ENCODE measurements at places on chromosomes 6 and 20. TPM values are rescaled to one million over a fixed set of nuclear protein-coding genes. Genes with fewer than 3 reads are reported as not detected.

DNA sequence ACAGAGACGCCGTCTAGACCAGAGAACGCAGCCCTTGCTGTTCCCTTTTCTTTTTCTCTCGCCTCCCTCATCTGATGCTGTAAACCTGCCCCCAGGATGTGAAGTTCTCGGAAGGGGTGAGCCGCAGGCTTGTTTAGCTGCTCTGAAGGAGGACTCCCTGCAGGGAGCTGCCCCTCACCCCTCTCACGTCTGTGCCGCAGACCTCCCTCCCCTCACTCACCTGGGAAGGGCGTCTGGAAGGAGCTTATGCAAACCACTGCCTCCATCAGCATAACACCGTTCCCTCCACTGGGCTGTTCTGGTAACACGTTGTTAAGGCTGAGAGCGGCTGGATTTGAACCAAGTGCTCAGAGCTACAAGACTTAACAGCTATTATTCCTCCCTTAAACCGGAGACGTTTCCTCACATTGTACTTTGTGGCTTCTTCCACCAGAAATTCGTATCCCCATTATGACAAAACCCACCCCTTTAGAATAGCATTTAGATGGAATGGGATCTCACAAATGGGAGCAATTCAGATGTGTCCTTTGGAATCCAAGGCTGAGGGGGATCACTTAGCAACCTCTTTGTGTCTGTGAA lies 99.8 kb downstream of the SMOC2 start:
- H3K27ac ChIP-seq = no peak overlapping the region
- no peaks in the 10 kb centered on the region for H3K36me3 ChIP-seq
- no peak for DNase-seq

DNA sequence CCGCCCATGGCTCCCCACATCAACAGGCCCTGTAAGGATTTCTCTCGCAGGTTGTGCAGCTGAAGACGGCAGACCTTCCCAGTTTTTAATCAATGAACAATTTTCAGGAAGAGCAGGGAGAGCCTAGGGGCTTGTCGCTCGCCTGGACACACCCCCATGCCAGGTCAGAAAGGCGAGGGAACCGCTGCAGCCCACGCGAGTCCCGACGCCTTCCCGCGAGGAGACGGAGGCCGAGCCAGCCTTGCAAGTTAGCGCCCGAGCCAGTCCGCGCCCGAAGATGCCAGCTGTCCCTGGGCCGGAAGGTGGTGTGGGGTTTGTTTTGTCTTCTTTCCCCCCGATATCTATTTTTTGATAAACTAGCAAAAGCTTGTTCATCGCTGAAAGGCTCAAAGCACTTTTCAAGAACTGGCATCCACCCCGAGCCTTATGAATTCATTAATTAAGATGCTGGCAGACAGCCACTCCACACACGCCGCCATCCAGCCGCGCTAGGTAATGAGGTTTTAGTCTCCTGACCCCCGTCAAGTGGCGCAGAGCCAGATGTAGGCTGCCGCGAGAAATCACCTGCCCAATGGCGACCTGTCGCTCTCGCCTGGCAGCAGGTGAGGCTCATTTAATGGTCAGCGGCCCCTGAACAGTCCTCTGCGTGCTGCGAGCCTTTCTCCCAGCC lies 6.6 kb downstream of the CCDC167 start:
- no peaks in the 10 kb centered on the region for H3K36me3 ChIP-seq
- no peaks in the 10 kb centered on the region for H3K4me1 ChIP-seq
- no peak overlapping the region for H3K4me3 ChIP-seq
- no peak for DNase-seq
- no peak overlapping the region for H3K27ac ChIP-seq

The NRN1 gene
- 4.0 TPM for polyA plus RNA-seq

DNA sequence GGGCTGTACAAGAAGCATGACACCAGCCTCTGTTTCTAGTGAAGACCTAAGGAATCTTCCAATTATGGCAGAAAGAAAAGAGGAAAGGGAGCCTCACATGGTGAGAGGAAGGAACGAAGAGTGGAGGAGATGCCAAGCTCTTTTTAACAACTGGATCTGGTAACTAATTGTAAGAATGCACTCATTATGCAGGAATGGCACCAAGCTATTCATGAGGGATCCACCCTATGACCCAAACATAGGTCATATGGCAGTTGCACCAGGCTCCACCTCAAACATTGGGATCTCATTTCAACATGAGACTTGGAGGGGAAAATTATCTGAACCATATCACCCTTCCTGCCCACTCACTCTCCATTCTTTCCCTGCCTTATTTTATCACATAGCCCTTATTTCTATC lies 496.0 kb upstream of the SPTLC3 start:
- H3K4me3 ChIP-seq = no peak overlapping the region
- H3K27me3 ChIP-seq = no peaks in the 10 kb centered on the region
- no peaks in the 10 kb centered on the region for H3K4me1 ChIP-seq
- no peaks in the 10 kb centered on the region for H3K36me3 ChIP-seq
- no peak overlapping the region for H3K27ac ChIP-seq

The AK9 gene
- 7.2 TPM for polyA plus RNA-seq

- H3K27me3 ChIP-seq = peaks cover 25% of the 10 kb centered on the region
- H3K36me3 ChIP-seq = no peaks in the 10 kb centered on the region
- H3K27ac ChIP-seq = no peak overlapping the region
These were observed 6.5 kb upstream of the SCRT2 start for GRCh38 chr20:682123-682522.

DNA sequence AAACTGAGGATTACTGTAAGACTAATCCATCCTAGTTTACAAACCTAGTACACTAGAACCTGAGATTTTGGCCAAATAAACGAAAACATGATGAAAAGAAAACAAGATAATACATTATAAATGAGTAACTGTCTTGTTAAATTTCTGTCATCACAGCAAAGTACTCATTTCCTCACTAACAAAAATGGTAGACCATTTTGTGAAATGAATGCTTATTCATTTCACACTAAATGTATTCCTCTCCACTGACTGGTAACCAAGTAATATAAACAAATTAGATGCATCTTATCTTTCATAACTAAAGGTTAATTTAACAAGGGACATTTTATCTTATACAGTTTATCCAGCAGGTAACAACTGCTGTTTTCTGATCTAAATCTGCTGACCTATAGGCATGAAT lies 143.7 kb downstream of the REV3L start:
- H3K4me3 ChIP-seq = no peak overlapping the region
- no peak for DNase-seq
- no peaks in the 10 kb centered on the region for H3K4me1 ChIP-seq
- H3K27me3 ChIP-seq = no peaks in the 10 kb centered on the region
- H3K36me3 ChIP-seq = peaks cover 14% of the 10 kb centered on the region

The CST4 gene
- not detected for polyA plus RNA-seq

DNA sequence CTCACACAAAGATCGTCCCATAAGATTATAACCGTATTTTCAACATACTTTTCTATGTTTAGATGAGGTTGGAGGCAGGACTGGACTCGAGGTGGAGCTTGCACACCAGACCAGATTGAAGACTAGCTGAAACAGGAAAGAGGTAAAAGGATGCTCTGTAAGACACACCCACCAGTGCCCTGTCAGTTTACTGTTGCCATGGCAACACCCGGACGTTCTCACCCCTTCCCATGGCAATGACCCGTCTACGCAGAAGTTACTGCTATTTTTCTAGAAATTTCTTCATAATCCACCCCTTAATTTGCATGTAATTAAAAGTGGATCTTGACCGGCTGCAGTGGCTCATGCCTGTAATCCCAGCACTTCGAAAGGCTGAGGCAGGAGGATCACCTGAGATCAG lies 13.6 kb upstream of the SRSF6 start:
- H3K4me3 ChIP-seq = no peak overlapping the region
- no peak for DNase-seq
- no peaks in the 10 kb centered on the region for H3K4me1 ChIP-seq
- H3K27me3 ChIP-seq = peaks cover 3% of the 10 kb centered on the region
- H3K27ac ChIP-seq = no peak overlapping the region
- H3K36me3 ChIP-seq = no peaks in the 10 kb centered on the region

GRCh38 chr6:58073263-58073662 lies 755.8 kb downstream of the PRIM2 start:
- H3K4me1 ChIP-seq = no peaks in the 10 kb centered on the region
- H3K27ac ChIP-seq = no peak overlapping the region
- H3K4me3 ChIP-seq = no peak overlapping the region
- no peaks in the 10 kb centered on the region for H3K36me3 ChIP-seq
- no peak for DNase-seq

The PBOV1 gene
- not detected for polyA plus RNA-seq

The PLCB4 gene
- polyA plus RNA-seq = 14.6 TPM

DNA sequence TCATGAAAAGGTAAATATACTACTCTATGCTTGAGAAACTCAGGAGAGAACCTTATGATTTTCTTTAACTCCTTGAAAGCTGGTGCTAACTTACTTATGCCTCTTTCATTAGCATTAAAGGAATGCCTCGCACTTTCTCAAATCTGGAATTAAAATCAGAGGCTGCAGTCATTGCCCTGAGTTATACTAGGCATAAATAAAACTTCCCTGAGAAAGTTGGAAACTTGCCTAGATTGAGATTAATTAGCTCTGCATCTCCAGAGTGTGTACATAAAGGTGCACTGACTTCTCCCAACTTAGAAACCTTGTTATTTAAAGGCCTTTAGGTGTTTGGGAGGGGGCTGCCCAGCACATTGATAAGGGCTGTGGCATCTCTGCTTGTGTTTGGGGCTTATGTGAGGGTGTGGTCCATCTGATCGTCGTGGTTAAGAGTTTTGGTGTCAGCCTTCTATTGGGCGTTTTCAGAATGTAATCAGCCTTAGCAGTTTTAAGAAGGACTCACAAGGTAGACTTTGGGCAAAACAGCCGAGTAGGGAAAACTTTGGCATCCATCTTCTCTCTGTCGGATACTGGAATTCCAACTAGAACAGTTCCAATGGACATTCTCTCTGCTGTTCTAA lies 32.1 kb upstream of the CCN6 start:
- no peak overlapping the region for H3K4me3 ChIP-seq
- no peak overlapping the region for H3K27ac ChIP-seq
- no peaks in the 10 kb centered on the region for H3K4me1 ChIP-seq
- H3K27me3 ChIP-seq = no peaks in the 10 kb centered on the region
- no peak for DNase-seq

DNA sequence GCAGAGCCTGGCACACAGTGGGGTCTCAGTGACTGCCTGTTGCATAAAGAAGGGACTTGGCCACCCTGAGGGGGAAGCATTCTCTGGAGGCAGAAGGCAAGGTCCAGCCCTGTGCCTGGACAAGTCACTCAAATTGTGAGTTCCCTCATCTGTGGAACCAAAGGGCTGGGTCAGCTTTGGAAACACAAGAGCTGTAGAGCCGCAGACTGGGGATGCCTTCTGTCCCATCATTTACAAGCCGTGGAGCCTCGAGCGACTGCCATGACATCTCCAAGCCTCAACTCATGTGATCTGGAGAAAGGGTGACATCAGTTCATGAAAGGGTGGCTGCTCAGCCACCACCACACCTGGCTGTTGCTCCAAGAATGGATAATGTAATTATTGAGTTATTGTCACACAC lies 20.4 kb upstream of the SIRPD start:
- H3K27me3 ChIP-seq = no peaks in the 10 kb centered on the region
- no peaks in the 10 kb centered on the region for H3K4me1 ChIP-seq
- no peak overlapping the region for H3K27ac ChIP-seq

DNA sequence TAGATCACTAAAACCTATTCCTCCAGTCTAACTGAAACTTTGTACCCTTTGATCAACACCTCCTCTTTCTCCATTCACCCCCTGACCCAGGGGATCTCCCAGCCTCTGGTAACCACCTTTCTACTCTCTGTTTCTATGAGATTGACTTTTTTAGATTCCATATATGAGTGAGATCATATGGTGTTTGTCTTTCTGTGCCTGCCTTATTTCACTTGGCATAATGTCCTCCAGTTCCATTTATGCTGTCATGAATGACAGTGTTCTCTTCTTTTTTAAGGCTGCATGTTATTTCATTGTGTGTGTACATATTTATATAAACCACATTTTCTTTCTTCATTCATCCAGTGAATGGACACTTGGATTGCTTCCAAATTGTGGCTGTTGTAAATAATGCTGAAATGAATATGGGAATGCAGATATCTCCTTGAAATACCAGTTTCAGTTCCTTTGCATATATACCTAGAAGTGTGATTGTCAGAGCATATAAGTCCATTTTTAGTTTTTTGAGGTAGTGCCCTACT lies 57.7 kb downstream of the DHX35 start:
- no peak overlapping the region for H3K27ac ChIP-seq
- no peaks in the 10 kb centered on the region for H3K4me1 ChIP-seq
- DNase-seq = no peak
- peaks cover 60% of the 10 kb centered on the region for H3K36me3 ChIP-seq
- no peak overlapping the region for H3K4me3 ChIP-seq
- H3K27me3 ChIP-seq = no peaks in the 10 kb centered on the region

- H3K4me3 ChIP-seq = no peak overlapping the region
- no peaks in the 10 kb centered on the region for H3K36me3 ChIP-seq
- H3K4me1 ChIP-seq = no peaks in the 10 kb centered on the region
- DNase-seq = no peak
- no peak overlapping the region for H3K27ac ChIP-seq
These were observed 861.1 kb downstream of the DHX35 start for GRCh38 chr20:39823224-39823623.

GRCh38 chr6:118152524-118152923 lies 245.5 kb downstream of the SLC35F1 start:
- H3K4me3 ChIP-seq = no peak overlapping the region
- no peaks in the 10 kb centered on the region for H3K4me1 ChIP-seq
- no peak overlapping the region for H3K27ac ChIP-seq
- no peaks in the 10 kb centered on the region for H3K27me3 ChIP-seq

The EDN3 gene
- polyA plus RNA-seq = 17.7 TPM

The SLC35F1 gene
- 5.1 TPM for polyA plus RNA-seq

The SNAP25 gene
- polyA plus RNA-seq = 25.6 TPM

DNA sequence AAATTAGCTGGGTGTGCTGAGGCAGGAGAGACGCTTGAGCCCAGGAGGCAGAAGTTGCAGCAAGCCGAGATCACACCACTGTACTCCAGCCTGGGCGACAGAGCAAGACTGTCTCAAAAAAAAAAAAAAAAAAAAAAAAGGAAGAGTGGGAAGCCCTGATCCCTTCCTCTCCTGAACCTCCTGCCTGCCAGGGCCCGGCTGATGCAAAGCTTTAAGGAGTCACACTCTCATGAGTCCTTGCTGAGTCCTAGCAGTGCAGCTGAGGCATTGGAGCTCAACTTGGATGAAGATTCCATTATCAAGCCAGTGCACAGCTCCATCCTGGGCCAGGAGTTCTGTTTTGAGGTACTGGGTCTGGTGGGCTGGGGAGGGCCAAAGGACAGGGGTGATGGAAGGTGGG lies 15.1 kb downstream of the SYNGAP1 start:
- peaks cover 37% of the 10 kb centered on the region for H3K36me3 ChIP-seq
- H3K4me1 ChIP-seq = peaks cover 19% of the 10 kb centered on the region
- no peak overlapping the region for H3K4me3 ChIP-seq
- H3K27ac ChIP-seq = no peak overlapping the region
- no peak for DNase-seq
- H3K27me3 ChIP-seq = no peaks in the 10 kb centered on the region

The PNLDC1 gene
- polyA plus RNA-seq = 0.16 TPM

Measured in large intestine (tissue), 12 donors.